ENCODE measurements at places on chromosomes 6 and 20.
A peak's percentile ranks its signal among the peaks of the same experiment; 100 is the strongest.

- no peak for DNase-seq
Observed at GRCh38 chr20:40899344-40899743, 129.3 kb upstream of the TOP1 start.

DNA sequence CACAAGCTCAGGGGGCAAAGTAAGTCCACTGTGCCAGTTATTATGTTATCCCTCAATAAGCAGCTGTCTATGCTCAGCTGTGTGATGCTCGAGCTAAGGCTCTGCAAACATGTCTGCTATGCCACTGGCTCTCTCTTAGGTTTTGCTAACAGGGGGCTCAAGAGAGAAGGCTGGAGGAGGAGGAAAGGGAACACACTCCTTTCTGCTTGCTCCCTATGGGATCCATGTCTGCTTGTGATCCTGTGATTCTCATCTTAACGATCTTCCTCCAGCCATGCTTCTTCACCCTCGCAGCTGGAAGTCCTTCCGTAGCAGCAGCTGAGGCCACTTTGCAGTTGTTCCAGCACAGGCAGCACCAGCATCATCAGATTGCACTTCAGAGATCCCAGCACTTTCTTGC is 37.0 kb upstream of the IGF2R start:
- no peak for DNase-seq

DNA sequence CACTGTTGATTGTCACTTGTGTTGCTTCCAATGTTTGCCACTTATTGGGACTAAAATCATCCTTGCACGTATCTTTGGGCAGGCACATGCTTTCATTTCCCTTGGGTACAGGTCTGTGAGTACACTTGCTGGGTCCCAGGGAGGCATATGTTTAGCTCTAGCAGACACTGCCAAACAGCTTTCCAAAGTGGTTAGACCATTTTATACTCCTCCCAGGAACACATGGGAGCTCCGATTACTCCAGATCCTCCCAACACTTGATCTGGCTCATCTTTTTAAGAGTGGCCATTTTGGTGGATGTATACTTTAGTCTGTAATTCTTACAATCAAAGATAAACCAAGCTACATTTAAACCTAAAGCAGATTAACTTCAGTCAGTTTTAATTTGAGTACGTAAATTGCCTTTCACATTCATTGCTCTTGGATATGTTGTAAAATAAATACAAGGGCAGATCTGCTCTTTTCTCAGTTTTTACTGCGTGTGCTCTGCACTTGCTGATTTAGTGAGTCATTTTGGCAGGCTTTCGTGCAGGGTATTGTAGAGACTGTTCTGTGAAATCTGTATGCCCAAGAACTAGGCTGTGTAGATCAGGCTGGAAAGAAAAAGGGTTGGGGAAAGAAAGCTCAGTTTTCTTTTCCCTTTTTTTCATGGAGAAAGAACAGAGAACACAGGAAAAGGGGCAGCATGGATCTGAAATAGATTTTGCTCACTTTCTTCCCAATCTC is 19.5 kb downstream of the SLC22A1 start:
- DNase-seq: no peak

GRCh38 chr6:75344455-75344854 is 59.9 kb upstream of the TMEM30A start:
- DNase-seq: no peak

DNA sequence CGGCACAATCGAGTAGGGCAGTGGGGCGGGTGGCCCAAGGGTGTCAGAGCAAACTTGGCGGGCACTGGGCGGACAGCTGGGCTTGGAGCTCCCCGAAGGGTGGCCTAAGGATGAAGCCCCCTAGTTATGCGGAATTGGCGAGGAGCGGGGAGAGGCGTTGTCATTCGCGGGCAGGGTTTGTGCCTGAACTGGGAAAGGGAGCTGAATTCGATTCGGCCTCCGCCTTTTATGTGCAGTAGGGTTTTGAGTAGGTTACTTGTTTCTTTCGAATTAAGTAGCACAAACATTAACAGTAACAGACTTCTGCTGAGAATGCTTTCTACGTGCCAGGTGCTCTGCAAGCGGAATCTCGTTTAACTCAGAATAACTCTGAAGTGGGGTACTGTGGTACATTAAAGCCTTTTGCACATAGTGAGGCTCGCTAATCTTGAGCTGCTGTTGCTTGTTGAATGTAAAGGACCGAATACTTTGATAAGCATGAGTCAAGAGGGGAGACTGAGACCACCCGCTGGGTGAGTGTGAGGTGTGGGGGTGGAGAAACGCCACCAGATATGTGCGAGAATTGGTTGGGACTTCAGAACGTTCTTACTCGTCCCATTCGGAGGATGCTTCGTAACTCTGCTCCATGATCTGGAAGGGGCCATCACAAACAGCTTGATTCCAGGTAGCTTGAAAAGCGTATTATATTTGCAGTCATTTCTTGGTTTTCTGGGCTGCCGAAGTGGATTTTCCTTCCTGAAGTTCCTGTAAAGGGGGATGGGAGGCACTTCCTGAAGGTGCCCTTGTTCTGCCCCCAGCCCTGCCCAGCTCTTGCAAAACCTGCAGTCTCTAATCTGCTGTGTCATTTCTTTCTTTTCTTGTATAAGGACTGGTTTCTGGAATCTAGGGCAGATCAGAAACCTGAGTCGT is 833 bp downstream of the RAB5IF start:
- DNase-seq: peak; percentile 58

DNA sequence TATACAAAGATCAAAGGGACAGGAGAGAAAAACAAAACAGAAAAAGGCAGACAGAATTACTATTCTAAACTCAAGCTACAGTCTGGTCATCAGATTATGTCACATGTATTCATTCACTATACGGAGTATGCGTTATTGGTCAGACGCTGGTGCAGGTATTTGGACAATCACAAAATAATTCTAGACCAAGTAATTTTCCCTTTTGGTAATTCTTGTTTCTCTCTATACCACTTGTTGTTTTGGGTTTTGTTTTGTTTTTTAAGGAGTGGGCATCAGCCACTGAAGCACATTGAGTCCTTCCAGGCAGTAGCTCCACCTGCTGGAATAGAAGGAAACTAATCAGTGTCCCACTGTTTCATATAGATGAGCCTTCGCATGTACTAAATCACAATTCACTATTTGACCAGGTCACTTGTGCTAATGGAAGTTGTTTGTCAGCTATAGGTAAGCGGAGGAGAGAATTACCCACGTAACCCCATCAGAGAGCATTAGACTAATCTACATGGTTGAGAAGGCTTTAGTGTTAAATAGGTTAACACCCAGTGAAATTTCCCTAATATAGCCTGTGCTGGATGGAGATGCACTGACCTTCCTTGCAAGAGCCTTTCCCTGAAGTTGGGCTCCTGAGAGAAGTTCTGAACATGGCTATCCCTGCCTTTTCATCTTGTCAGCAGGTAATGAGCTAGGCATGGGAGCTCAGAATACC is 77.9 kb downstream of the TNFAIP3 start:
- peak; percentile 54 for DNase-seq

DNA sequence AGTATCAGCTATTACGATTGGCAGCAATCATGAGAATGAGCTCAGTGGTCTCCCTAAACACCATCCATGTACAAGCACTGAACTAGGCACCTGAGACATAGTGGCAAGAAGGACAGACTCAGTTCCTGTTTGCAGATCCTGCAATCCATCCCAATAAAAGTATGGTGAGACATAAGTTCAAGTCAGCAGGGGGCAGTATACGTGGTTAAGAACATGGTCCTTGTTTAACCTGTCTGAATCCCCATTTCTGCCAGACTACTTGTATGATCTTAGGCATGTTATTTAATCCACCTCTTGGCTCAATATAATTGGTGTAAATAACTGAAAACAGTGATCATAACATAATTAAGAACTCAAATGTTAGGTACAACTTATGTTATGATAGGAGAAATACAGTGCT is 33.2 kb upstream of the PNISR start:
- DNase-seq: peak; percentile 31

DNA sequence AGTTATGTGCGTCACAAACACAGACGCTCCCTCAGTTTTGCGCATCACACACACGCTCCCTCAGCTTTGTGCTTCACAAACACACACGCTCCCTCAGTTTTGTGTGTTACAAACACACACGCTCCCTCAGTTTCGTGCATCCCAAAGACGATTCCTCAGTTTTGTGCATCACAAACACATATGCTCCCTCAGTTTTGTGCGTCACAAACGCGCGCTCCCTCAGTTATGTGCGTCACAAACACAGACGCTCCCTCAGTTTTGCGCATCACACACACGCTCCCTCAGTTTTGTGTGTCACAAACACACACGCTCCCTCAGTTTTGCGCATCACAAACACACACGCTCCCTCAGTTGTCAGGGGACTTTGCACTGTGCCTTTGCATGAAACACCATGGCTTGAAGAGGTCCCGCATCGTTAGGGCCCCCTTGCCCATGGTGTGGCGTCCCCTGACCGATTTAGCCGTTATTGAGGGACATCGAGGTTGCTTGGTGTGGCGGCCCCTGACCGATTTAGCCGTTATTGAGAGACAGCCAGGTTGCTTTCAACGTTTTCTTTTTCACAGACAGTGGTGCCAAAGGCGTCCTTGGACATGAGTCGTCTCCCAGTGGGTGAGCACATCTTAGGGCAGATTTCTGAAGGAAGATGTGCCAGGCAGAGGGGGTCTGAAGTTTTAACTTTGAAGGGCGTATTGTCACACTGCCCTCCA is 28.1 kb upstream of the MYT1 start:
- no peak for DNase-seq

DNA sequence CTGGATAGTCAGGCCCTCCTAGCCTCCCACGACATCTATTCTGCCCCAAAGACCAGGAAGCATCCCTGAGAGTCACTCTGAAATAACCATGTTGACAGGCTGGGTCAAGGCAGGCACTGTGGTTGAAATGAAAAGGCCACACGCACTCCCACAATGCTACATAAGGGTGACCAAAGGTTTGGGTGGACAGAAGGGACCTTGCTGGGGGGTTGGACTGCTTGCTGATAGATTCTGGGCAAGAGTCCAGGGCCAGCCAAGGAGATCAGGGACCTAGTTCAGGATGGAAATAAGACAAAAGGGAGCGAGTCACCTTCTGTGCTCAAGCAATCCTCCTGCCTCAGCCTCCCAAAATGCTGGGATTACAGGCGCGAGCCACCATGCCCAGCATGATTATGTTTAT is 32.5 kb upstream of the DSN1 start:
- DNase-seq: no peak

Data from mesenchymal stem cell (in vitro differentiated cells and primary cell).